ENCODE measurements at places on chromosomes 7 and 10.

DNA sequence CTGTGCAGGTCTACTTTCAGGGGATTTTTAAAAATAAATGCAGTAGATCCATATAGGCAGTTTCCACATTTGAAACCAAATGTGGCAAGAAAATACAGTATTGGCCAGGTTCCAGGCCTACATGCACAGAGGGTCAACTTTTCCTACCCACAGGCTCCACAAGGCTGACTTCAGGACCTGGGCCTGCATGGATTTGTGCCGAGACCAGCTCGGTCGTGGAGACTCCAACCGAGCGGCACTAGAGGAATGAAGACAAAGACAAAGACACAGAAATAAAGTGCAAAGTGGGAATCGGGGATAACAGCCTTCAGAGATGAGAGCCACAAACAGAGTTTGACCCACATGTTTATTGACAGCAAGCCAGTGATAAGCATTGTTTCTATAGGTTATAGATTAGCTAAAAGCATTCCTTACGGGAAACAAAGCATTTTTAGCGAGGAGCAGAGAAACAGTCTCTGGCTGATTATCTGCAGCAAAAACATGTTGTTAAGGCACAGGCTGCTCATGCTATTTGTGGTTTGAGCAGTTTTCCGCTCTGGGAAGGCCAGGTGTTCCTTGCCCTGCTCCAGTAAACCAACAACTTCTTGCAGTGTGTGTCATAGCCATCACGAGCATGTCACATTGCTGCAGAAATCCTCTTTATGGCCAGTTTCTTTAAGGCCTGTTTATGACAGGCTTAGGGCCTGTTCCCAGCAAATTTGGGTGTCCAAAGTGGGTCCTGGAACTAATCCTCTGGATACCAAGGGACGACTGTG lies 52.6 kb downstream of the ZNF37A start:
- no peak for DNase-seq

DNA sequence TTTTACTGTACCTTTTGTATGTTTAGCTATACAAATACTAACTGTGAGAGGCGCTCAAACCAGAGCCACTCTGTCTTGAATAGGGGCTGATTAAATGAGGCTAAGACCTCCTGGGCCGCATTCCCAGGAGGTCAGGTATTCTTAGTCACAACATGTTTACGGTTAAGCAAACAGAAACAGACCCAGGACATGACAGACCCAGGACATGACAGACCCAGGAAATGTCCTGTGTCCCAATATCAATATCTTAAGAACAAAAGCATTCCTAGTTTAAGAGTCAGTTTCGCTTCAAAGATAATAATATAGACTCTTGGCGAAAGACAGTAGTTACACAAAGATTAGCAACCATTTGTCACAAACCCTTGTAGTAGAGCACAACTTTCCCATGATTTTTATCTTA lies 304.5 kb downstream of the CCSER2 start:
- no peak for DNase-seq

GRCh38 chr7:151869455-151869854 lies 7.5 kb downstream of the PRKAG2 start:
- no peak for DNase-seq

GRCh38 chr10:45378914-45379726 lies 5.1 kb downstream of the ALOX5 start:
- DNase-seq, result no peak
